Activated CD4-positive, alpha-beta T cell treated with anti-CD3 and anti-CD28 coated beads, Interleukin-10, Interleukin-2, amounts not matched to agents 100 ng/mL and 50 ng/mL, durations not matched to agents 16 hours and 8 hours (primary cell): ENCODE measurements at places on chromosomes 3 and 15.

- DNase-seq, result no peak
These were observed 111.9 kb downstream of the DOCK3 start for GRCh38 chr3:50786631-50787030.

DNA sequence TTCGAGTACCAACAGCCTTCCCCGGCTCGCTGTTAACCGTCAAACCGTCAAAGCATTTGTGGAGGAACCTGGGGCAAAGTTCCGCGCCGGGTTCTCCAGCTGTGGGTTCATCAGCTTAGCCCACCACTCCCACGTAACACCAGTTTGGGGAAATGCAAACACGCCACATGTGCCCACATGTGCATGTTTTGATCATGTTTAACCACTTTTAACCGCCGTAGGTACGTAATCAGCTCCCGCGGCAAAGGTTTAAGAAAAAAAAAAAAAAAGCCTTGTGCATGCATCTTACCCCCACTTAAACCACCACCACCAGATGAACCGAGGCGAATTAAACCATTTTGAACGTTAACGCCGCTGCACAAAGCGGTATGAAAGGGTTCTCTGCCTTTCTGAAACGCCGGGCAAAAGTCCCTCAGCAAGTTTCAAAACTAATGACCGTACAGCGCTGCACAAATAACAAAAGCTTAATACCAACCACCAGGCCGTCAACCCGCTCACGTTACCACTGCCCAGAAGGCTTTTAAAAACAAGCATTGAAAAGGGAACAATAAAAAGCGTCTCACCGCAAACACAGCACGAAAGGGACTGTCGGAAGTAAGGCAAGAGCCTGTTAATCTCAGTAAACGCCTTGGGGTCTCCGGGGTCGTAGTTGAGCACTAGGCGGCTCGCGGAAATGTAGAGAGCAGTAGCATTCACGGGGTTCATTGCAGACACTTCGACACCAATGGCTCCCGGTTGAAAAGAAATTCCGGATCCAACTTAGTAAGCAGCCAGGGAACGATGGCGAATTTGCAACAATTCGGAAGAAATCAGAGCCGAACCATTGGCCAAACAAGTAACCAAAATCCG lies 1.5 kb downstream of the MSL2 start:
- peak; percentile 80 for DNase-seq

DNA sequence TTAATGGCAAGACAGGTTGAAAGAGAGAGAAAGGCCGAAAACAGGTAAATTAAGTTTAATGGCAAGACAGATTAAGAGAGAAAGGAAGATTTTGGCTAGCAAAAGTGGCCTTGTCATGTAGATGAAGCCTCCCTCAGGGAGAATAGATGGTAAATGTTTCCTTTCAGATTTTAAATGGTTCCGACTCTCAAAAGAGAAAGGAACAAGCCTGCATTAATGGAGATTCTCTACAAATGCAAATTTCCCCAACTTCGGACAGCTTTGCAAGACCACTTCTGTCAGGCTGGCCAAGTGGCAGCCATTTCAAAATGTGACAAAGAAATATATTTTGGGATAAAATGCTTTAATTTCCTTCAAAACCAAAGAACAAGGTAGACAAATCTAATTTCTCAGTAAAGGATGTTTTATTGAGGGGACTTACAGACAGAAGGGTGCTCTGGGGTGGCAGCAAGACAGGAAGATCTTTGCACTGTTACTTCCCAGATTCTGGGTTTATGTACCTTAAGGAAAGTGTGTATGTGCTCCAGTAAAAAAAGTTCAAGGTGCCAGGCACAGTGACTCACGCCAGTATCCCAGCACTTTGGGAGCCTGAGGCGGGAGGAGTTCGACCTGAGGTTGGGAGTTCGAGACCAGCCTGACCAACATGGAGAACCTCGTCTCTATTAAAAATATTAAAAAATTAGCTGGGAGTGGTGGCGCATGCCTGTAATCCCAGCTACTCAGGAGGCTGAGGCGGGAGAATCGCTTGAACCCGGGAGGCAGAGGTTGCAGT lies 626.3 kb upstream of the NAALADL2 start:
- DNase-seq, result no peak

- no peak for DNase-seq
These were observed 29.4 kb upstream of the ATP8B4 start for GRCh38 chr15:50148362-50148963.

DNA sequence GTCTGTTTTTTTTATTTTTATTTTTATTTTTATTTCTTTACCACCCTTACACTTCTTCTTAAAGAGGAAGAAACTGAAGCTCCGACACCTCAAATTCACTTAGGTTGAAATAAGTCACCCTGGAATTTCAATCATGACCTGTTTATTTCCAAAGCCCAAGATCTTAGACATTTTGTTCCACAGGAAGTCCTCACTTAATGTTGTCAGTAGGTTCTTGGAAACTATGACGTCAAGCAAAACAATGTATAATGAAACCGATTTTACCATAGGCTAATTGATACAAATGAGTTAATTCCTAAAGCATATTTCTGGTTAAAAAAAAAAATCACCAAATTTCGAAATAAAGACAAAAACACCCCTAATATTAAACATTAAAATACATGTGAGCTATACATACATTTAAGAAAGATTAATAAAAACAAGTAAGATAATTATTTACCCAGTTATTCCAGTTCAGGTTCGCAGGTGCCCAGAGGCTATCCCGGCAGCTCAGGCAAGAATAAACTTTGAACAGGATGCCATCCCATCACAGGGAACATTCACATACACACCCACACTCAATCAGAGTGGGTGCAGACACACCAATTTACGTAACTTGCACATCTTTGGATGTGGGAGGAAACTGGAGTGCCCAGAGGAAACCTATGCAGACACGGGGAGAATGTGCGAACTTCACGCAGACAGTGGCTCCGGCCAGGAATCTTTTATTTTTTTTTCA lies 391.0 kb downstream of the RAP2B start:
- peak; percentile 11 for DNase-seq

DNA sequence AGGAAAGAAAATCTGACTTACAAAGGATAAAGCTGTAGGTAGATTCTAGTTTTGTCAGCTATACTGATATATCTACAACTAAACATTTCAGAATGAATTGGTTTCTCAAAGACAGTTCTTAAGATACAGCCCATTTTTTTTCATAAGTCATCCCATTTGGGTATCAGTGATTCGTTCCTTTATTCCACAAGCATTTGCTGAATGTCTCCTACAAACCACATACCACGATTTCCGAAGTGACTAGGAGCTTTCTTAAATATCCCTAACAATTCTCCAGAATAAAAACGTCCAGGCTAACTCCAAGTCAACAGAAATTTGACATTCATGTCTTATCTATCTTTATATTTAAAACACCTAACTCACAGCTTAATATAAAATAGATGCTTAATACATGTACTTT lies 59.8 kb downstream of the TP53BP1 start:
- no peak for DNase-seq

- no peak for DNase-seq
These were observed 132.6 kb downstream of the NR2F2 start for GRCh38 chr15:96462768-96463750.

DNA sequence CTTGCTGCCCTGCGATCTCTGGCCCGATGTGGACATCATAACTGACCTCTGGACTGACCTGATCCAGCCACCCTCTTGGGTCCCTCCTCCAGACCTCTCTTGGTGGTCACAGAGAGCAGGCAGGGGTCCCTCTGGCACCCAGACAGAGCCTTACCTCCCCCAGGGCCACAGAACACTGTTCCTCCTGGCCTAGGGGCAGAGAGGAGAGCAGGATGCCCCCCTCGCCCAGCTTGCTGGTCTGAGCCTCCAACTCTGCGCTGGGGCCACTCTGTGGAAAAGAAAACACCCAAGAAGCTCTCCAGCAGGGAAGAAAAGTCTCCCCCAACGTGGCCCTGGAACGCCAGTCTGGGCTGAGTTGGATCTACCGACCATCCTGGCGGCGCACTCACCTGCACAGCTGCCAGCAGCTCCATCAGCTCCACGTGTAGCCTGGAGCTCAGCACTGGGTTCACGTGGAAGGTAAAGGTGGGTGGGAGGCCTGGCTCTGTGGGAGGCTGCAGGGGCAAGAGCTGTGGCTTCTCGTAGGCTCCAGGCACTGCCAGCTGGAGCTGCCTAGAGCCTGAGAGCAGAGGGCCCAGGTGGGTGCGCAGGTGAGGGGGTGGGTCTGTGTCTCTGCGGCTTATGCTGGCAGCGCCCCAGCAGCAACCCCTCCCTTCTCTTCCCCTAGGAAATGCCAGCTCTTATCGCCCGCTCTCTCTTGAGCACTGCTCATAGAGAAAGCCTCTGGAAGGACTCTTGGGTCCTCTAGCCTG lies 6.0 kb downstream of the PLA2G4F start:
- no peak for DNase-seq

- DNase-seq, result no peak
These were observed 48.5 kb downstream of the RLBP1 start for GRCh38 chr15:89172921-89173320.

- DNase-seq, result peak; percentile 33
These were observed 922 bp downstream of the RAB11A start for GRCh38 chr15:65869954-65870871.

GRCh38 chr15:90207252-90207651 lies 6.1 kb downstream of the SEMA4B start:
- DNase-seq, result no peak

- DNase-seq, result no peak
These were observed 38.0 kb upstream of the DPH6 start for GRCh38 chr15:35583863-35584528.

- peak; percentile 95 for DNase-seq
These were observed 27.3 kb downstream of the STARD5 start for GRCh38 chr15:81296673-81297072.

DNA sequence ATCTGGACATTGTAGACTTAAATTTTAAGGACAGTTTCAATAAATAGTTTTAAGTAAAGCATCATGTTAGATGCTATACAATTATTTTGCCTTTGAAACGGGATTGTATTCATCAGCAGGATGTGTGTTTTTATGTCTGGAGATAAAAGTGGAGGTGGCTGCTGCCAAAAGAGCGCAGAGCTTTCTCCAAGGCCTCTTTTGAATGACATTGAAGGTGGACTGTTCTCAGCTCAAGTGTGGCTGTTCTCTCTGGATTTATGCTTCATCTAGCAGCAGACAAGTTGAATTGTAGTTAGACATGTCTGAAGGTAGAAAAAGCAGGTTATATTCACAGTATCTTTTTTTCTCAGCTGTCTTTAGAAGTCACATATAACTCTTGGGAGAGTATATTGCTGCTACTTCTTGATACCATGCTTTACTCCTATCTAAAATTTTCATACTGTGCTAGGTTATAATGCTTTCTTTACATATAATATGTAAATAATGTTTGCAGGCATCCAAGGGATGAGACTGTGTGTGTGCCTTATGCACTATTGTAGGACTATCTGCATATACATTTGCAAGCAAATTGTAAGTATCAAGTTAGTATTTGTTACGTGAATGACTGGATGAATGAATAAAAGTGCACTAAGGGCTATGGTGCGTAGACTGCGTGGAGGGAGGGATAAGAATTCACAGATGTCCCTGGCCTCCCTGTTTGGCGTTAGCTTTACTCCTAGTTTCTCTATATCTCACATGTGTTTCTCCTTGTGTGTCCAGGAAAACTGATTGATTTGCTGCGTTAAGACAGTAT lies 340.1 kb downstream of the NAALADL2 start:
- no peak for DNase-seq

- no peak for DNase-seq
These were observed 76.2 kb downstream of the CCK start for GRCh38 chr3:42189736-42190135.

GRCh38 chr3:60641354-60641753 lies 609.9 kb downstream of the FHIT start:
- no peak for DNase-seq

DNA sequence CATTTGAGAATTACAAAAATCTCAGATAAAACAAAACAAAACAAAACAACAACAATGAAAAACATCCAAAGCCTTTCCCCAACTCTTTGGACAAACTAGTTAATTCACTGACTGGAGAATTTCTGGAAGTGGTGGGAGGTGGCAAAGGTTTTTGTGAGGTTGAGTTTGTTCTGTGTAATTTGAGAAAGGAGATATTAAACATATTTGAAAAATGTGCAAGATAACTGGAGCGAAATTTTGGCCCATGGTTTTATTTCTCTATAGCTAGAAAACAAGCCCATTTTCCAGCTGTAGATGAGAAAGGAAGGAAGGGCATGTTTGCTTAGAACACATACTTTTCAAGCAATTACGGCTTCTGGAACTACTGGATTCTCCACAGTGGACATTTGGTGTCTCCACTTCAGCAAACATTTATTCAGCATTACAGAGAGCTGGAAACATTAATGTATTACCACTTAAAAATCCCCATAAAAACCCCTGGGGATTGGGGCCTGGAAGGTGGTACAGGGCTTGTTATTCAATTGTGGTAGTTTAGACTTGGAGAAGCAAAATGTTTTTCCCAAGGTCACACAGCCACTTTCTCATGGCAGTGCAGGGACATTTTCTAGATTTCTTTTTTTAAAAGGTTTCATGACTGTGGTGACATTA lies 135.8 kb downstream of the THSD4 start:
- DNase-seq, result no peak

- no peak for DNase-seq
These were observed 36.5 kb upstream of the UACA start for GRCh38 chr15:70799667-70800450.

DNA sequence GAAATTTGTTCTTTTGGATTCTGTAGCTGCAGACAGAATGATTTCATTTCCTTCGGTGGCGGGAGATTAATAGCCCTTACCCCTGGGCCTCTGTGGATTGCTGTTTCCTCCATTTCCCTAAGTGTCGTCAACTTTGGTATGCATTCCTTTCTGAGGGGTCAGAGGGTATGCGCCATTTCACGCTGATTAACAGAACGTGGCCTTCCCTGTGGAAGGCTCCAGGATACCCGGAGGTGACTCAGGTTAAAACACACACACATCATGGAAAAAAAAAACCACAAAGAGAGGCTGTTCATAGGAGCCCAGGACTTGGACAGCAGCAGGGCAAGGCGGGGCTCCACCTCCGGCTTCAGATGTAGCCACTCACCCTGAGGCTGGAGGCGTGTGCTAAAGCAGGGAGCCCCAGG lies 51.9 kb downstream of the EPHB1 start:
- no peak for DNase-seq

DNA sequence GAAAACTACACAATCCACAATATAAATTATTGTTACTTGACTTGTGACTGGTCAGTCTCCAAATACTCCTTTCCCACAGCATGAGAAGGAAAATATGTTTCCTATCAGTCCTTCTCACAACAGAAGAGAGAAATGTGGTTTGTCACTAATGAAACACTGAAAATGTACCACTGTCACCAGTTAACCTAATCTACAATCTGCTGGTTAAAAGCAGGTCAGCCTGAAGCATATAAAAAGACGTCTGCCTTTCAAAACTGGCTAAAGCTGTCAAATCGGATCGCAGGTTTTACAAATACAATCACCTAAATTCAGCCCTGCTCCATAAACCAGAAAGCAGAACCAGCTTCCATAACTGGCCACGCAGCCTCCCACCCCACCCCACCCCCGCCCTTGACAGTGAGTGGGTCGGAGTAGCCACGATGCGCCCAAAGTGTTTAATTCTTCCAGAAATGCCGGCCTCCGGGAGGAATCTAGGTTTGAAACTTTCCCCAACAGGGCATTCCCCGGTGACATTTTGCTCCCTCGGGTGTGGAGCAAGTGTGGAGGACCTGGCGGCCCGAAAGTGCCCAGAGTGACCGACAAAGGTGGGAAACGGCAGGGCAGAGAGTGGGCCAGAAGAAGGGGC lies 682 bp downstream of the ETFA start:
- peak; percentile 24 for DNase-seq

GRCh38 chr3:135453326-135453725 lies 512.2 kb upstream of the PPP2R3A start:
- no peak for DNase-seq

GRCh38 chr3:54940971-54941370 lies 13.1 kb upstream of the LRTM1 start:
- DNase-seq, result no peak
